ENCODE measurements at places on chromosomes 5 and 9. TPM values are rescaled to one million over a fixed set of nuclear protein-coding genes. Genes with fewer than 3 reads are reported as not detected.

SPATA9 gene
- total RNA-seq: not detected

CCNI2 gene
- 0.07 TPM for total RNA-seq

SPATA31A3 gene
- total RNA-seq: not detected

PDE6A gene
- not detected for total RNA-seq

DBN1 gene
- 216 TPM for total RNA-seq

PCDHGC5 gene
- 0.44 TPM for total RNA-seq

HTR4 gene
- not detected for total RNA-seq

DNAJB5 gene
- 48.9 TPM for total RNA-seq

LCP2 gene
- 0.21 TPM for total RNA-seq

BARHL1 gene
- total RNA-seq: 0.07 TPM

RAPGEF6 gene
- 6.1 TPM for total RNA-seq

PKD2L2 gene
- total RNA-seq: not detected

OBP2B gene
- total RNA-seq: not detected

LIFR gene
- 11.8 TPM for total RNA-seq

BHMT2 gene
- total RNA-seq: not detected

TPPP gene
- 0.92 TPM for total RNA-seq

B4GALT1 gene
- 5.5 TPM for total RNA-seq

ENC1 gene
- 31.9 TPM for total RNA-seq

SLC9A3 gene
- 1.8 TPM for total RNA-seq

PCA3 gene
- not detected for total RNA-seq

FAM78A gene
- 3.4 TPM for total RNA-seq

RNF183 gene
- total RNA-seq: not detected

AGXT2 gene
- total RNA-seq: not detected

GRM6 gene
- total RNA-seq: not detected

MOB3B gene
- 6.9 TPM for total RNA-seq

FCHO2 gene
- 7.0 TPM for total RNA-seq

Measured in H7 (cell line).